Activated CD4-positive, CD25-positive, alpha-beta regulatory T cell treated with anti-CD3 and anti-CD28 coated beads, Interleukin-2, amount 50 U/mL, for 72 hours (primary cell): ENCODE measurements at places on chromosomes 2 and 18.

DNA sequence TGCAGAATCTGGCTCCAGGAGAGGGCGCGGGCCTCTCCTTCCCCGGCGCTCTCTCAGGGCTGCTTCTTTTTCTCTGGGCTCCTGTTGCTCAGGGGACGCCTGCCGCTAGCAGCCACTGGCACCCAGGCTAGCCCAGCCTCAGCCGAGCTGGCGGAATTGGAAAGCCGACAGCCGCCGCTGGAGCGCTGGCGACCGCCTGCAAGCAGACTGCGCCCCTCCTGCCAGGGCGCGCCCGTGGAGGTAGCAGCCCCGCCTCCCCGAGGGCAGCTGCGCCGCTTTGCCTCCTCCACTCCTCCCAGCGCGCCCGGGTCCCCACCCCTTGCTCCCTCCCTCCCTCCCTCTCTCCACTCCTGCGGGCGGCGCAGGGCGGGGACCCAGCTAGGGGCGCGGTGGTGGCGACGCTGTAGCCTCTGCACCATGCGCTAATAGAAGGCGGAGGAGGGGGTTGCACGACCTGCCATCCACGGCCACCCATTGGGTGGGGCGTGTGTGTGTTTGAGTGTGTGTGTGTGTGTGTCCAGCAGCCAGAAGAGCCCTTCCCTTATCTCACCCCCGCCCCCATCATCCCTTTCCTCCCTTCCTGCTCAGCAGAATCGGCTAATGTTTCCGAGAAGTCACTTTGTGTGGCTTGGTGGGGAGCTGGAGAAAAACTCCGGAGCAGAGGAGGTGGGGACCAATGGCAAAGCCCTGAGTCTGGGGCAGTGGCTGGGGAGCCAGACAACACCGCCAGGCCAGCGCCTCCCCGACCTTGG lies at the start of gene SCN9A:
Gene SCN9A, minus strand, starts transcription at position 209 of the 752 bp plus-strand sequence. CDS start 64,188 bp downstream, outside the sequence.
- no peak for DNase-seq

DNA sequence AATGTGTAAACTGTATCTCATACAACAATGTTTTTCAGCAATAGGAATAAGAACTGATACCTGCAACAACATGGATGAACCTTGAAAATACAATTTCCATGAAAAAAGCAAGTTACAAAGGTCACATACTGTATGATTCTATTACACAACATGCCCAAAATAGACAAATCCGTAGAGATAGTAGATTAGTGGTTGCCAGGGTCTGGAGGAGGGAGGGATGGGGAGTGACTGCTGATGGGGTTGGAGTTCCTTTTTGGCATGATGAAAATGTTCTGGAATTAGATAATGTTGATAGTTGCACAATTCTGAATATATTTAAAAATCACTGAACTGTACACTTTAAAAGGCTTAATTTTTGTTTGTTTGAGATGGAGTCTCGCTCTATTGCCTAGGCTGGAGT lies 33.8 kb downstream of the UBXN4 start:
- no peak for DNase-seq

- no peak for DNase-seq
Measured at GRCh38 chr2:236998758-236999157, 86.9 kb upstream of the COPS8 start.

DNA sequence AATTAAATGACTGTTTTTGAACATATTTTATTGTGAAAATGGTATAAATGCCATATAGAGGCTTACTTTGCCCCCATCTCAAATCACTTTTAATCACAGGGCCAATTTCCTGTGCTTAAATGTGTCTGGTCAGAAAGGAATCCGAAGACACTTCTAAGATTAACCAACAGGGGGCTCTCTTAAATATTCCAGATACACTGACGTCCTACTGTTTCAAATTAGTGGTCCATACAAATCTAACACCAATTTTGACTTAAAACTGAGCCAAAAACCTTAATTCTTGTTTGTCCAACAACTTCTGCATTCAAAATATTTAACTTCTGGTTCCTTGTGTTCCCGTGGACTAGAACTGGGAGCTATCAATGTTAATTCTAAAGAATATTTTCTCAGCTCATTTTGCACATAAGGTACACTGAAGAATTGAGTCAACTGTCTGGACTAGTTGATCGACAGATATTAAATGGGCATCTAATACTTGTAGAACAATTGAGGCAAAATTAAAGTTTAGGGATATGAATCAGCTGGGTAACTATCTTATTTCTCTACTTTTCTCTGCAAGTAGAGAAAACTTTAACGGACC lies 557.5 kb downstream of the ARHGAP15 start:
- no peak for DNase-seq

- no peak for DNase-seq
Measured at GRCh38 chr2:64040161-64040560, 20.9 kb upstream of the VPS54 start.

DNA sequence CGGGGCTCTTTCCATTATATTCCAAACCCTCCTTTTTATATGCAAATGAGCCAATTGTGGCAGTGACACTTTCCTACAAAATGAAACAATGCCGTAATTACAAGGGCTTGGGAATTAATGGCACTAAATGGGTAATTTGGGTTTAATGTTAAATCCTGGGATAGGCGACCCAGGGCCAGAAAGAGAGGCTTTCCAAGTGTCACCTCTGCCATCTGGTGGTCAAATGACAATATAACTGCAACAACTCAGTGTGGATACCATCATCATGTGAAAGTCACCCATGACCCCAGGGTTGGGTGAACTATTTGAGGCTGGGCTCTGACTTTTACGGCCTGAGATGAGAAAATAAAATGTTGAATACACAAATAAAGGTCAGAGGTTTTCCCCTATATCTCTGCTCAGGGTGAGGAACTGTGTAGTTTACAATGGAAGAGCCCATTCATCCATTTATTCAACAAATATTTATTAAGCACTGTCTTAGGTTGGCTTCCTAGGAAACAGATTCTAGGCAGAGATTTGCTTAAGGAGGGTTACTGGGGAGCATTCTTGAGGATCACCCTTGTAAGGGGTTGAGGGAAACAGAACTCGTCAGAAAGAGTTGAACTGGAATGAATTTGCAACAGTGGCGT lies 13.6 kb upstream of the THADA start:
- no peak for DNase-seq

- DNase-seq = no peak
Measured at GRCh38 chr2:100196786-100197494, 54.5 kb upstream of the AFF3 start.

- no peak for DNase-seq
Measured at GRCh38 chr2:31888550-31888949, 122.3 kb downstream of the MEMO1 start.

GRCh38 chr18:31710826-31711225 lies 26.4 kb upstream of the B4GALT6 start:
- DNase-seq = no peak

- DNase-seq = no peak
Measured at GRCh38 chr2:192604295-192604694, 409.6 kb upstream of the TMEFF2 start.

GRCh38 chr2:59935005-59935404 lies 618.4 kb downstream of the BCL11A start:
- DNase-seq = no peak

DNA sequence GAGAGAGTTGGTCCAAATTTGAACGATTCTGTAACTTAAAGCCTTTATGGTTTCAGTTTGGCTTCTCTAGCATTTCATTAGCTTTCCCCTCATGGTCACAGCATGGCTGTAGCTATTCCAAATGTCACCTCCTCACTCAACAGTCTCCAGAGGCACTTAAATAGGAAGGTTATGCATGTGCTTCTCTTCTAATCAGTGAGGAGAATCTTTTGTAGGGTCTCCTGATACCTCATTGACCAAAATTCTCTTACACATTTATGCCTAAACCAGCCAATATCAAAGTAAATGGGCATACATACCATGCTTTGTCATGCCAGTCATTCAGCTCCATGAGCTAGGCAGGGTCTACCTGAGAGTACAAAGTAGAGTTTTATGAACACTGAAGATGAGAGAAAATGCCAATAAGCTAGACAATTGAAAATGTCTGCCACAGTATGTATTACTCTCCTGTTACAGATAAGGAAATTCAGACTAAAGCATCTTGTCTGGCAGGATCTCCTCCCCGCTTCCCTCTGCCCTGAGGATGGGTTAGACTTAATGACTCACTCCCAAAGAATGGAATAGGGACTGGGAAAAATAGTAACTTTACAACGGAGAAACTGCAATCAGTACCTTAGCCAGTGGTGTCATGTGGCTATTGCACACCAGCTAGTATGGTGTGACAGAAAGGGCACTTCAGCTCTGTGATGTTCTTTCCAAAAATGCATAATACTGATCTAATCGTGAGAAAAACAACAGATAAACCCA lies 15.4 kb downstream of the DSG2 start:
- no peak for DNase-seq

DNA sequence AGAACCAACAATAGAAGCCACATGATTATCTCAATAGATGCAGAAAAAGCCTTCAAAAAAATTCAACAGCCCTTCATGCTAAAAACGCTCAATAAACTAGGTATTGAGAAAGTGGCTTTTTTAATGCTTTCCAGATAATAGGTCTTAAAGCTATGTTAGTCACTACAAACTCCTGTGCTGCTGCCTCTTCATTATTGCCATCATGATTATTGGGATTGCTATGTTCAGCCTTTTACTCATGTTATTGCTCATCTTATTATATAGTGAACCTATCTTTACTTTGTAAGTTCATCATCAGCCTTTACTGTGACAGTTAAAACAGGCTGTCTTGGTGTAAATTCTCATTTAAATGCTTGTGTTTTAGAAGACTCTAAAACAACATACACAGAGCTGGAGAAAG lies 1557.2 kb upstream of the ZEB2 start:
- no peak for DNase-seq

DNA sequence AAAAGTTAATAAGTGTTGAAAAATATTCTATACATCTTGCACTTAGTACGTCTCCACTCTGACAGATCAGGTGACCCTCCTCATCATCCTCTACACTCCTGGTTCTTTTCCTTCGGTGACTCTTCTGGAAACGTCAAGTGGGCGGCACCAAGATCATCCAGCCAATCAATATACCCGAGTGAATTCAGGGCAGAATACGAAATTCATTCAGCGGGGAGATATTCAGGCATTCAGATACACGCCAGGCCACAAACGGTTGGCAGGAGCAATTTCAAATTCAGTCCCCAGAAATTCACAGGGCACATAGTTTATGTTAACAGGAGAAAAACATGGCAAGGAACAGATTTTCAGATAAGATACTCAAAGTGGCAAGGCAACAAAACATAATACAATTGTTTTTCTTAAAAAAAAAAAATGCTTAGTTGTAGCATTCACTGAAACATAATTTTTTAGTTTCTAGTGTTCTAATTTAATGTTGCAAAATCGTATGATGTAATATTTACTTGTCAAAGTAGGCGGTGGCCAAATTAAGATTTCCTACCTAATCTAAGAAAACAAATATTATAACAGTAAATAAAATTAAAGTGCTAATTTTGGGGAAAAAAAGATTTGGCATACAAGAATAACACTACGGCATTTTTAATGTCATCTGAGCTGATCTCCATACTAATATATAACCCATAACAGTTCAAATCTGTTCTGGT lies 4.2 kb downstream of the CLK1 start:
- no peak for DNase-seq

DNA sequence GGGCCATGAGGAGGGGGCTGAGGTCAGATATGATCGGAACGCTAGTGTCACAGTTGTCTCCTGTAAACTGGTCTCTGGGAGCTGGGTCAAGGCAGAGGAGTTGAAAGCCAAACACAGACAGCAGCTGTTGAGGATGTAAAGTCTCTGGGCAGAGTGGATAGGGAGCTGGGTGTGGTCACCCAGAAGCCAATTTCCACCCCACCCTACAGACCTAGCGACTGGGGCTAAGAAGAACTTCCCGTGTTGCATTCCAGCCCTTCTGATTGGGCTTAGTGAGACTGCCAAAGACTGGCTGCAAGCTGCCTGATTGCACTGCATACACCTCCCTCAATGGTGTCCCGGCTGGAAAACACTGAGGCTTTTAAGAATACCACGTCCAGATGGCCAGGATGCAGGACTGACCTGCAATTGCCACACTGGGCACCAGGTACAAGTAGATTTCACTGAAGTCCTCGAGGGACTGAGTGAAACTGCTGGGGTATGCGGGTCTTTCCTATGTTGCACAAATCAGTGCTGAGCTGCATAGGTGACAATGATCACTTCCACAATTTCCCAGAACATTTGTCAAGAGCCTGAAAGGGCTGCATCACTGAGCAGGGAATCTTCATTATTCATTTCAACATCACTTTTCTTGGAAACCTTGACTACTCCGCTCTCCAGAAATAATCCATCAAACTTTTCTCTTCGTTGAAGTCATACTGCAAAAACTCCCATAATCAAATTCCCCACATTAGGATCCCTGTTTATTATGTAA lies 43.1 kb upstream of the EML4 start:
- no peak for DNase-seq

DNA sequence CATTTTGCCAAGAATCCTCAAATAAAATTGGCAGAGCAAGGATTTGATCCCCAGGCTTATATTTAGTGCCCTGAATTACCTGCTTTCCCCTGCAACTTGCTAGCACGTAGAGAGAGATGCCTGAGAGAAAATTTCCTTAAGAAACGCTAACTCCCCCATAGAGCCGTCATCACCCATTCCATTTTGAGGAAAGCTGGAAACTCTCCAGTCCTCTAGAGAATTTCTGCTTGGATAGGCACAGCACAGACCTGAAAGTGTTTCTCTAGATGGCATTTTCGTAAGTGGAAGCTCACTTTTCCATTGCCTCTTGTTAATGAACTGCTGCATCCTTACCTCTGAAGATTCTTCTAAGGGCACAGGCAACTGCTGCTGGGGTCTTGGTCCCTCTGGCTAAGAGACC lies 277.8 kb upstream of the SIX2 start:
- no peak for DNase-seq

DNA sequence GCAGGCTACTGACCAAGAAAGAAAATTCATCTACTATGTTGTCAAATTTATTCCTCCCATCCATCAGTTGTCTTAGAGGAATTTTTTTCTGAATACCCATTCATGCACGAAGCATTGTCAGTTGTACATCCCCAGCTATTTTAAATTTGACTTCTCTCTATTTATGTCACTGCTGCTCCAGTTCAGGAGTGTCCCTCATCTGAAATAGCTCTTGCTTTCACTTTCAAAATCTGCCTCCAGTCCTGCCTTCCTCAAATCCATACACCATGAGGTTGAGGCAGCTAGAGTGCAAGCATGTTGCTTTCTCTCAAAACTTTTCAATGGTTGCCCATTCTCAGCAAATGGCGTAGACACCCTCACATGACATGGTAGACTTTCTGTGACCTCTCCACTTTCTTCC lies 335.4 kb upstream of the CDH2 start:
- no peak for DNase-seq
